ENCODE measurements at places on chromosomes 6 and 20.
A peak's percentile ranks its signal among the peaks of the same experiment; 100 is the strongest.

GRCh38 chr6:91534614-91535013 is 947.7 kb upstream of the MAP3K7 start:
- no peak for DNase-seq

DNA sequence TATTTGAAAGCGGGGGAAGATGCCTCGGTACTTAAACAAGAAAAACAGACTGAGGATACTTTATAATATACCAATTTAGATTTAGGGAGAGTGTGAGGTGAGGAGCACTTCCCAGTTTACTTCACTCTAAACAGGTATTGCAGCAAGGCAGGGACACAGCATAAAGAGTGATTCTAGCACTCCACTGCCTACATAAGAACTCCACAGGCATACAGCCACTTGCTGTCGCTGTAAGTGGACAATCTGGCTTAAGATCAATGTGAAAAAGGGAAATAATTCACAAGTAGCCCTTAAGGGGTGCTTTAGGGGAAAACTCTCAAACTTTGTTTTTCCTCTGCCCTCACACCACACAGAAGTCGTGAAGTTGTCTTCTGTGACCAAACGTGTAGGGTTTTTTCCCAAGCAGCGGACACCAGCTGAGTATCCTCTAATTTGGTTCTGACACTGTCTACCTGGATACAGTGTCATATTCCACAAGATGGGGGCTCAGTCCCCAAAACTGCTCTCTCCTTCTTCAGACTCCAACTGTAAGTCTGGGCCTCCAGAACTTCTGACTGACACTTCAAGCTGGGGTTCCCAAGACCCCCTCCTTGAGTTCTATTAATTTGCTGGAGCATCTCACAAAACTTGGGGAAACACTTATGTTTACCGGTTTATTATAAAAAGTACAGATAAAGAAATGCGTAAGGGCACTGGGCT is 9.3 kb downstream of the ADNP start:
- no peak for DNase-seq

DNA sequence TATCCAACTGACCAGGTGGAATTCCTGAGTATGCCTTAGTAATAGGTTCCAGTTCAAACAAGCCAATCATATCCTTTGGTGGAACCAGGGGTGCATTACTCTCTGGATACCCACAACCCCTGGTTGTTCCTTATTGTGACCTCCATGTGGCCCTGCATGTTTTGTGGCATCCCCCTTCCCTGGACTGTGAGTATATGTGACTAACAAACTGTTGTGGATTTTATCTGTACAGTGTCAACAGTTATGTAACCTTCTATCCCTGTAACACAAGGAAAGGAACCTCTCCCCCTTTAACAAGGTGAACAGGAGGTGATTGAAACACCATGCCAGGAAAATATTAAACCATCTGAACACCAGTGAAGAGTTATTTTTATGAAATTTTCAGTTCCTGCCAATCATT is 46.2 kb downstream of the MLIP start:
- no peak for DNase-seq

GRCh38 chr6:106206905-106207304 is 118.7 kb downstream of the ATG5 start:
- DNase-seq, result no peak

DNA sequence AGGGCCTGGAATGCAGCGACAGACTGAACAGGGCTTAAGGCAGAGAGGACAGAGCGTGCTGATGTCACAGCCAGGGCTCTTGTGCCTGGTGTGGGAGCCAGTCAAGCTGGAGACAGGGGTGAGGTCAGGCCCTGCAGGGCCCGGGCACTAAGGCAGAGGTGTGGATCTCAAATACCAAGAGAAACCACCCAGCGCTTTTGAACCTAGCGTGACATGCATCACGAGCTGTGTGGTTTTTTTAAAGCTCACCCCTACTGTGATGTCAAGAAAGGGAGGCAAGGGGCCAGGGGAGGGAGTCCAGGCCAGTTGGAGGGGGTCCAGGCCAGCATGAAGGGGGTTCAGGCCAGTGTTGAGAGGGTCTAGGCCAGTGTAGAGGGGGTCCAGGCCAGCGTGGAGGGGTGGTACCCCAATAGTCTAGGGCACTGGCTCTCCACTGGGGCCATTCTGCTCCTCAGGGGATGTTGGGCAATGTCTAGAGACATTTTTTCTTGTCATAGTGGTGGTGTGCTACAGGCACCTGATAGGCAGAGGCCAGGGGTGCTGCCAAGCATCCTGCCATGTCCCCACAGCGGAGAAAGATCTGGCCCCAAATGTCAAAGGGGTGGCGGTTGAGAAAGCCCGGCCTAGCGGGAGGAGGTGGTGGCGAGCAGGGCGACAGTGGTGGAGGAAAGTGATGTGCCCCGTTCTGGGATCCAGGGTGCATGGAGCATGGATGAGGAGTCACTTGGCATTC is 42.6 kb downstream of the RBM38 start:
- no peak for DNase-seq

DNA sequence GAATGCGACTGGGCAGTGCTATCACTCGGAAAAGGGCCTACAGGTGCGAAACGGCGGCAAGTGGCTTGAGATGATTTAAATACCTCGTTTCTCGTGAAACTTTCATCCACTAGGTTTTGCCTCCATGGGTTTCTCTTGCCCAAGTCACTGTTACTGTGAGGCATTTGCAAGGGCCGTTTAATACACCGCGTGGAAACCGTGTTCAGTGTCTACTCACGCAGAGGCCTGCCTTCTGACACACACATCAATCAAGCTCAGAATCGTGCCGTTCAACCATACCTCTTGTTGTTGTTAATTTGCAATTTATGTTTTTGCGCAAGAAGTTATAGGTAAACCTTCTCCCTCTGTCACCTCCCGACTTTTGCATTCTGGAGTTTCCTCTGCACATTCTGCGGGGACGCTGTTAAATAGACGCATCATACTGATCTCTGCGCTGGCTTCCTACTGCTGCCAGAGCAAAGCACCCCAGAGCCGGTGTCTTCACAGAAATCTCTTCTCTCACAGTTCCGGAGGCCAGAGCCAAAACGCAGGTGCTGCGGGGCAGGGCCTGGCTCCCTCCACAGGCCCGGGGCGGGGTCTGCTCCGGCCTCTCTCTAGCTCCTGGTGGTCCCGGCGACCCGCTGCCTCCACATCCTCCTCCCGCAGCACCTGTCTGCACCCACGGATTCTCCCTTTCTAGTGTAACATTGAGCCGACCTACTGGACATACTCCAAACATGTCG is 251.4 kb downstream of the SMOC2 start:
- DNase-seq, result no peak

- DNase-seq, result no peak
Measured at GRCh38 chr6:130644175-130644574, 183.0 kb upstream of the SMLR1 start.

GRCh38 chr20:39516964-39517363 is 554.8 kb downstream of the DHX35 start:
- DNase-seq, result no peak

GRCh38 chr6:42224222-42225028 is 6.8 kb upstream of the MRPS10 start:
- DNase-seq, result peak; percentile 93

DNA sequence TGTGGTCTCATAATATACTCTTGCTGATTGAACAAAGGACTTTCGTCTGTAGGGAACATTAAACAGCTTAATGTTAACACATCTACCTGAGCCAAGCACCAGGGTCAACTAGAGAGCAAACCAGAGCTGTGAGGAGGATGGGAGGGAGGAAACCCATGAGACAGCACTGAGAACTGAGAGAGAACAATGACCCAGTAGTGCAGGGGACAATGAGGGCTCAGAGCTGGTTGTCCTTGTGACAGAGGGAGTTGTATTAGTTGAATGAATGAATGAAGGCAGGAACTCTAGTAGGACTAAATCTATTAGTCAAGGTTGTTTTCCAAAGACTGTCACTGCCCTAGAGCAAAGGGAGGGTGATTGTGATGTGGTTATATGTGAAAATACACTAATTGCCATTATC is 28.2 kb upstream of the GSTA4 start:
- DNase-seq, result no peak

DNA sequence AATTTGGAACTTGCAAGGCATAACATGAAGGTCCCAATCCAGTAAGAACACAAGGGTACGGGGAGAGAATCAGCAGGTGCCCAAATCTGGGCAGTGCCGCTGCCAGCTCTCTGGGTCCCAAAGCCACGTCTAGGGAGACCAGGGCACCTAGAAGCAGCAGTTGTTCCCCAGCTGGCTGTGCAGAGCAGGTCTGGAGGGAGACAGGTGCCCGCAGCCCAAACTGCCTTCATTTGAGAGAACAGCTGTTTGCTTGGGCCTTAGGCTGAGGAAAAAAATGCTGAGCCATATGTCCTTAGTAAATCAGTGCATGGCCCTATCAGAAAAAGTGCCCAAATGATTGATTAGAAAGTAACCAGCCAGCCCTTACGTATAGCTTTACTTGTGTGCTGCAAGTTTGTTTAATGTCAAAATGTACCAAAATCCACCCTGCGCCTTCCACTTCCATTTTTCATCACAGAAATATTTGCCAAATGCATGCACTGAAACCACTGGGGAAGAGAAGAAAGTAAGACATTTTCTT is 9.1 kb upstream of the PRELID3B start:
- no peak for DNase-seq

DNA sequence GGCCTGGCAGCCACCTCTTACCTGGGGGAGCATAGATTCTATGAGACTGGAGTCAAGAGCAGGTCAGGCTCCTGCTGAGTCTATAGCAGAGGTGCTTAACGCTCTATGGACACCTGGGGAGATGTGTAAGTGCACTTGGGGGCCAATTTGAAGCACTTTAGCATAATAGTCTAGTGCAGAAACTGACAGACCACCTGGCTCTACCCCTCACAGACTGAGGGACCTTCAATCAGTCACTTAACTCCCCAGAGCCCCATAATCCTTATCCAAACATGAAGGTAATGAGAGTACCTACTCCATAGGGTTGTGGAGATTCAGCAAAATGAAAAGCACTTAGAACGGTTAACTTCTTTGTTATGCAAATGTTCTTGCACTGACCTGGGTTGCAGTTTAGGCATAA is 87.3 kb upstream of the SLC22A16 start:
- no peak for DNase-seq

- no peak for DNase-seq
Measured at GRCh38 chr6:26516481-26517427, 16.7 kb downstream of the BTN1A1 start.

- DNase-seq, result no peak
Measured at GRCh38 chr6:73299151-73299971, 36.4 kb upstream of the KHDC1 start.

- no peak for DNase-seq
Measured at GRCh38 chr20:13991311-13991710, 897 bp upstream of the SEL1L2 start.

- peak; percentile 12 for DNase-seq
Measured at GRCh38 chr6:145372671-145373151, 362.6 kb downstream of the EPM2A start.

GRCh38 chr6:87105823-87106222 is 10.9 kb upstream of the CGA start:
- DNase-seq, result no peak

DNA sequence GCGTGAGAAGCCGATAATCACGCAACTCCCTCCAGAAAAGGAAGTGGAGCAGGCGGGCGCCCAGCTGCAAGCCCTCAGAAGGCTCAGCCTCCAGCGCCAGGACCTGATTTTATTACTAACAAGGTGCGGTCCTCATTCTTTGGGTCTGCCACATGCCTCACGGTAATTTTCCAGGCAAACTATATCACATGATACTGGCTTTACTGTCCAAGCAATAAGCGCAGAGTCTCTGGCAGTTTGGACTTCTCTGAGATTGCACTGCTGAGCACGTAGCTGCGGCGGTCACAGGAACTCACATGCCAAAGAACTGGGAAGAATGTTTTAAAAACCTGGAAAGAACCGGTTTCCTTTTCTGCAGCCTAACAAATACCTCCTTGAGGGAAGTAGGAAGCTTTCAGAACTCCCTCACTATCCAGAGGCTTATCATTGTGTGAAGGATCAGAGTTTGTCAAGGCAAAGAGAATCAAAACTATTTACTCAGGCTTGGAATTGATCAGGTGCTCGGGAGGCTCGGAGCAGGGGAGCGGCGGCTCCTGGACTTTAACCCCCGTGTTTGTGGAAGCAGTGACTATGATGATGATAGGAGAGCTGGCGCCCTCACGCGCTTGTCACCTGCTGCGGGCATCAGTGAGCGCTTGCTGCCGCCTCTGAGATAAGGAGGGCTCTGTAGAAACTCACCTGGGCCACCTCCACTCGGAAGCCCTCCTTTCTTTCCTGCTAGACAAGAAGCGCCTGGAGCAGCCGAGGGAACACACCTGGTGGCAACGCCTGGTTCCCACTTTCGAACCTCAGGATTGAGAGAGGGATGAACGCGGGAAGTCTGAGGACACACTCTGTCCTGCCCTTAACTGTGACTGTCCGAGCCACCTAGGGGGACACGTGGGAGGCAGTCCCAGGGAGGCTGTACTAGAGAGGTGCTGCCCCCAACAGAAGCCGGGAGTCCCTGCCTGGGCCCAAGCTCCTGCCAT is 27.2 kb upstream of the SYNJ2 start:
- peak; percentile 84 for DNase-seq

- DNase-seq, result no peak
Measured at GRCh38 chr6:122754191-122754731, 25.3 kb upstream of the FABP7 start.

DNA sequence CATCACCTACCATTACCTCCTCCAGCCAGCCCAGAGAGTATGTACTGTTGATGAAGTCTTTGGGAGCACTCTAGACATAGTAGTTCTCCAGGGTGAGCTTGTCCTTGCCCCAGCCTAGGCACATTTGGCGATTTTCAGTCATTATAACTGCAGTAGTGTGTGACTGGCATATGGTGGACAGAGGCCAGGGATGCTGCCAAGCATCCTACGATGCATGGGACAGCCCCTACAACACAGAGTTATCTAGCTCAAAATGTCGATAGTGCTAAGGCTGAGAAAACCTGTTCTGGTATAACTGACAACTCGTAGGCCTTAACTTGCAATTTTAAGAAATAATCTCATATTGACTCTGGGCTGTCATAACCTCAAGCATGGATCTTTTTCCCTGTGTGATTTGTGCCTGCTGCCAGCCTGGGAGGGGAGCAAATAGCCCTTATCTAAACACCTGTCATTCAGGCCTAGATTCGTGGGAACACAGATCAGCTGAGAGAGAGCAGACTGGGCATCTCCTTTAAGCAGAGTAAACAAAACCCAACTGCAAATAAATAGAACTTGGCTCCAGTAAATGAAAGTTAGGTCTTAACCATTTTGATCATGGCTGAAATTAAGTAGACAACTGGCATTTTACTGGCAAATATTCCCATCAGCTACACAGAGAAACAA is 102.6 kb downstream of the SPTLC3 start:
- no peak for DNase-seq

GRCh38 chr6:4776131-4776492 is at the start of gene CDYL:
CDYL (plus strand) TSS chr6:4776404; CDS start chr6:4776784, 380 bp downstream.
- peak; percentile 87 for DNase-seq

GRCh38 chr20:58469616-58470015 is 45.6 kb downstream of the APCDD1L start:
- no peak for DNase-seq

DNA sequence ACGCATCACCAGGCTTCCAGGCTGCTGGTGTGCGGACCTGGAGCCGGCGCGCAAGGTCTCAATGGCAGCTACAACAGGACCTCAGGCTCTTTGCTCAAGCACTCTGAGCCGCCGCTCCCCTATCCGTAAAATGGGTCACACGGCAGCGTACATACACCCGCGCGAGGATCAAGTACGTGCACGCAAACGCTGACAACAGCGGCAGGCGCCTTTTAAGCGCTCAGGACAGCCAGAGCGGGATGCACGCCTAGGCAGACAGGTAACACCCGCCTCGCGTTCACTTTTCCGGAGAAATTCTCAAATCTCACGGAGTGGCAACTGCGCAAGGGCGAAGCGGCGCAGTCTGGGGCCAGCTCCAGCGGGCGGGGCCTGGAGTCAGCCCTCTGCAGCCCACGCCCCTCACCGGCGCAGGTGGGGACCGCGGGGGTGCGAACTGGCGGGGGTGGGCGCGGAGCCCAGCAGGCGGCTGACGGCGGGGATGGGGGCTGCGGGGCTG is 535 bp downstream of the EXOC2 start:
- DNase-seq, result peak; percentile 61

GRCh38 chr20:52974179-52974594 is 2.0 kb downstream of the TSHZ2 start:
- no peak for DNase-seq

All from LoVo (cell line).